ENCODE measurements at places on chromosomes 4 and X. TPM values are rescaled to one million over a fixed set of nuclear protein-coding genes. Genes with fewer than 3 reads are reported as not detected.

DNA sequence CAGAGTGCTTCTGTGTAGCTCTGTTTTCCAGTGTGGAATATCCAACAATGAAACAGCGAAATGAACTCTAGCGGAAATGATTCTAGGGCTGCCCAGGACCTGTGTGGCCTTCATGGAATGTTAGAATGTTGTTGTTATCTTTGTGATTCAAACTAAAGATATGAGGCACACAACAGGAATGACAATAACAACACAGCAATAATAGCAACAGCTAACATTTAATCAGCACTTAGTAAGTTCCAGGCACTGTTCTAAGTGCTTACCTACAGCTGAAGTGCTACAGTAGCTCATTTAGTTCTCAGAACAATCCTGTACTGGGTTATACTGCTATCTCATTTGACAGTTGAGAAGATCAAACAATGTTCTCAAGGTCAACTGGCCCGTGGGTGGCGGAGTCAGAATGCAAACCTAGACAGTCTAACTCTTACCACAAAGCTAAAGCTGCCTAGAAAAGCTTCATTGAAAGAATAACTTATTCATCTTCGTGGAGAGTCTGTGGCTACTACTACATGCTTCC lies 63.7 kb downstream of the MAML3 start:
- H3K4me1 ChIP-seq: peaks cover 38% of the 10 kb centered on the region
- DNase-seq: no peak
- no peaks in the 10 kb centered on the region for H3K27me3 ChIP-seq
- no peak overlapping the region for H3K27ac ChIP-seq
- no peaks in the 10 kb centered on the region for H3K36me3 ChIP-seq

DNA sequence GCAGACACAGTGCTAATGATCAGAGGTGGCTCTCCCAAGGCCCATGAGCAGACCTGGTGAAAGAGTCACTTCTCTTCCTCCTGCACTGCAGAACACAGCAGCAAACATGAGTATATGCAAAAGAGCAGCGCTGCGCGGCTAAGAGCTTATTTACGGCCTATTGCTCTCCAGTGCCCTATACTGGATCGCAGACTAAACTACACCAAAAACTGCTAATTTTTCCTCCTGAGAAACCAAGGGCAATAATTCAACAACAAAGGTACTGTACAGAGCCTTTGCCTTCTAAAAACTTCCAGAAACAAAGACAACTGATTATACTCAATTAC lies 702.5 kb downstream of the ARAP2 start:
- H3K4me1 ChIP-seq: no peaks in the 10 kb centered on the region
- DNase-seq: no peak
- no peak overlapping the region for H3K4me3 ChIP-seq

- H3K27me3 ChIP-seq: peaks cover 5% of the 10 kb centered on the region
- DNase-seq: no peak
- no peak overlapping the region for H3K27ac ChIP-seq
- H3K4me1 ChIP-seq: peaks cover 8% of the 10 kb centered on the region
- no peak overlapping the region for H3K4me3 ChIP-seq
Observed at GRCh38 chr4:74095482-74095881, 3.5 kb downstream of the CXCL2 start.

DNA sequence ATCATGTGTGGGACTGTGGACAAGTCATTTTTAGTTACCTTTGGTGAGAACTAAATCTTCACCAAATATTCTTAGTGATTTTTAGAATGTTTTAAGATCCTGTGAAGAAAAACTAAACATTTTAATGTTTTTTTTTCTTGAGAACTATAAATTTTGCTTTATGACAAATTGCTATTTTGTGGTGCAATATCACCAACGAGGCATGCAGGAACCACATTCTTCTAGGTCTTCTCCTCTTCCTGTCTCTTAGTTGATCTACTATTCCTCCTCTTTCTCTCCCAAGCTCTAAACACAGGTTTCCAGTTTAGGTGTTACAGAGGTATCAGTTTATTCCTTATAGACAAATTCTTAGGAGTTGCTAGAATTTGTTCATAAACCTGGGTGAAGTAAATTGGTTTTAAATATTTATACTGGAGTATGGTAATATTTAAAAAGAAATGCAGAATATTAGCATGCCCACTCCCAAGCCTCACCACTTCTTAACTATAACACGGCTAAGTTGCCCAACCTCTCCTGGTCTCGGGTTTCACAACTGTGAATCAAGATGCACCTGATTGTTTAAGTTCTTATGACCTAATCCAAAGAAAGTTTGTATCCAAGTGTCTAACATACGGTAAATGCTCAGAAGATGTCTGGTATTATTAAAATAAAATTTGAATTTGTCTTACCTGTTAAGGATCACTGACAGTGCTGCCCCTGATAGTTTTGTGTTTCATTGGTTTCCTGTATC lies 56.5 kb upstream of the CLNK start:
- no peak overlapping the region for H3K27ac ChIP-seq
- H3K4me3 ChIP-seq: no peak overlapping the region
- peaks cover 8% of the 10 kb centered on the region for H3K4me1 ChIP-seq
- H3K36me3 ChIP-seq: no peaks in the 10 kb centered on the region
- no peaks in the 10 kb centered on the region for H3K27me3 ChIP-seq

Gene STK32B
- total RNA-seq: 2.9 TPM

Gene IBSP
- 0.33 TPM for total RNA-seq

DNA sequence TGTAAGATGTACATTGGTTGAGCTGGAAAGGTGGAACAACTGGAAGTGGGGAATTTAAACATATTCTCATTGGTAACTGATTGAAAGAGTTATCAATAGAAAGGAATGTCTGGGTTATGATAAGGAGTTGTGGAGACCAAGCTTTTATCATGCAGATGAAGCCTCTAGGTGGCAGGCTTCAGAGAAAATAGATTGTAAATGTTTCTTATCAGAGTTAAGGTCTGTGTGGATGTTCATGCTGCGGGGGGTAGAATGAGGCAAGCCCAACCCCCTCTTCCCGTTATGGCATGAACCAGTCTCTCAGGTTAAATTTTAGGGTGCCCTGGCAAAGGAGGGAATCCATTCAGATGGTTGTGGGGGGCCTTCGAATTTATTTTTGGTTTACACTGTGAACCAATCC lies 16.0 kb downstream of the ARSD start:
- H3K4me1 ChIP-seq: no peaks in the 10 kb centered on the region
- H3K36me3 ChIP-seq: no peaks in the 10 kb centered on the region
- H3K27ac ChIP-seq: no peak overlapping the region
- H3K27me3 ChIP-seq: no peaks in the 10 kb centered on the region
- DNase-seq: no peak
